AG09319 (cell line): ENCODE measurements at places on chromosomes 4 and X.

- peak; percentile 10 for DNase-seq
These were observed 178.8 kb downstream of the SNCA start for GRCh38 chr4:89657931-89658700.

DNA sequence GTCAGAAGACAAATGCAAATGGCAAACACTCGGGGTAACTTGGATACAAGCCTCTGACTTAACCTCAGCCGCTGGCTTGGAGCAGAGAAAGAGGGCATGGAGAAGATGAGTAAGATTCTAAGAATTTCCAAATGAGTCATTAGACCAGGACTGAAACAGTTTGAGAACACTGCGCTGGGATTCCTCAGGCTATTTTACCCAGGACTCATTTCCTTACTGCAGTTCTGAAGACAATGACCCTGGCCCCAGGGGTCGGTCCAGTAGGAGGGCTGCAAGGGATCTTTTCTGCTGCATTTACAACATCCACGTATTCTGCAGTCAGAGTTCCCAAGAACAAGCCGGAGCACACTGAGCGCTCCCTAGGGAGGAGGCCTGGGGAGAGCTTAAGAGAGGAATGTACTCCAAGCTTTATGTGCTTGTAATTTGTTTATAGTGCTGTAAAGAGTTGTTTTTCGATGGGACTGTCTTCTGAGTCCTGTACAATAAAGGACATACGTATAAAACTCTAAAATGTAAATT lies 27.3 kb upstream of the SORBS2 start:
- DNase-seq: peak; percentile 51

DNA sequence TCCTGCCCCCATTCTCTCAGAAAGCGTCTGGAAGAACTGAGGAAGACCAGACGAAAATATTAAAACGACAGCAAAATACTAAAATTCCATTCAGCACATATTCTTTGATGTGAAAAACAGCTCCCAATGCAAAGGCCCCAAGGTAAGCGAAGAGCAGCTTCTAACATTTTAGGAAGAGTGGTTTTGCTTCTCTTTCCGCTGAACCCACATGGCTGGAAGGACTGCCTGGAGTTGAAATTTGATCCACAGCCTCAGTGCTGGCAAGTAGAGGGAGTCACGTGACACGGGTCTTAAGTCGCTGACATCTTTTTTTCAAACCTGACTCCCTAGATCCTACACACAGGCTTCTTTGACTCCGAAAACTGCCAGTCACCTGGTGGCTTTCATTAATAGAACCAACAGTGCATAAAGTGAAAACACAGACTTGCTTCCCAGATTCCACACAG lies at the start of gene FAM13A:
Gene FAM13A, minus strand, starts transcription at position 233 of the 446 bp plus-strand sequence. Its CDS starts 221 bp downstream, at position 12.
- DNase-seq: peak; percentile 92

GRCh38 chrX:45851434-45851991 lies 650.8 kb upstream of the DIPK2B start:
- DNase-seq: no peak

DNA sequence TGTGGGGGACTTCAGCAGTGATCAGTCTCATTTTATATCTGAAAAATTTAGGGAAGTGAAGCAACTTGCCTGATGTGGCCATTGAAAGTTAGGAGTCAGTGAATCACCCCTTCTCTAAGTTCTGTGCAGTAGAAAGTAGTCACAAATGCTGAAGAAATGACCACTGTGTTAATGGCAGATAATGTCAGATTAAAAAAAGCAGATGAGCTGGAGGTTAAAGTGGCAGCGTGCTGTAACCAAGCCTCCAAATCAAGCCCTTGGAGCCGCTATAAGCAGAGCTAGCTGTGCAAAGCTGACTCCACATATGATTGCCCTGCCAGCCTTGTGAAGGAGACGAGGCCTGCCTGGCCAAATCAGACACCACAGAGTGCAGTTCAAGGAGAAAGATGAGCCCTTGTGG lies 39.2 kb upstream of the PDE5A start:
- no peak for DNase-seq

GRCh38 chr4:17490575-17491059 lies 21.3 kb downstream of the QDPR start:
- no peak for DNase-seq

- no peak for DNase-seq
These were observed 110.4 kb downstream of the SCD5 start for GRCh38 chr4:82688091-82688795.

- no peak for DNase-seq
These were observed 28.5 kb downstream of the PHEX start for GRCh38 chrX:22060415-22061280.

- no peak for DNase-seq
These were observed 13.3 kb downstream of the IDS start for GRCh38 chrX:149491812-149492211.

DNA sequence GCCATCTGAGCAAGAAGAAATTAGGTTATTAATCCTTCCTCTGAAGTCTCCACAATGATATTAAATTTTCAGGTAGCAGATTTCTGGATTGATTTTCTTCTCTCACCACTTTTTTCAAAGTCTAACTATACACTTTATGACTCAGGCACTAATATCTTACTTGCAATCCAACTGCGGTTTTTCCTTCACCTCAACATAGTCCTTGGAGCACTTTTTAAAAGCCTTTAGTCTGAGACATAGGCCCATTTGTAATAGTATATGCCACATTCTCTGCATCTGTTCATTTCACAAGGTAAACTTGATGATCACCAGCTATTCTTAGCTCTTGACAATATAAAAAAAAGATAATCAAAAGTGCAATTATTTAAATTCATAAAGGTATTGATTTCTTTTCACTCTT lies 55.9 kb upstream of the EDNRA start:
- DNase-seq: no peak

GRCh38 chr4:137677863-137678262 lies 145.6 kb upstream of the PCDH18 start:
- DNase-seq: no peak

DNA sequence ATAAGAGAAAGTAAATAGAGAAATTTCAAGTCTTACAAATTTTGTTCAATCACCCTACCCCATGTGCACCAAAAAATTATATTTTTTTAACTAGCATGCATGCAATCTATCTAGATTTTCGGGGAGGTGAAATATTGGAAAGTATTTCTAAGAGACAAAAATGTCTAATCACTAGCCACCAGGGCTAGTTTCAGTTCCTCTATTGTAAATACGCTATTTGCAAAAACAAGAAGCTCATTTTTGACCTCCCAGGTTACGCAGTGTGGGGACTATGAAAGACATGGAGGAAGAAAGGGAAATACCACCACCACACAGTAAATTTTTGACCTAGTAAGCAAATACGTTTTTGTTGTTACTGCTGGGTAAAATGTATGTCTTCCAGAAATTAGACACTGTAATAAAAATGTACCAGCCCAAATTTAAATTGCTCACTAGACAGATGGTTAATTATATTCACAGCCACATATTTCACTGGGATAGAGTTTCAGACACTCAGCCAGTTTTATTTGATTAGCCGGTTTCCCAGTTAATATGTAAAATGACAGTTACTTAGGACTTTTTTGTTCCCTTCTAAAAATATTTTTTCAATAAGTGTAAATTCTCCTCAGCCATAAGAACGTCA lies 2.2 kb downstream of the NEXMIF start:
- DNase-seq: no peak

DNA sequence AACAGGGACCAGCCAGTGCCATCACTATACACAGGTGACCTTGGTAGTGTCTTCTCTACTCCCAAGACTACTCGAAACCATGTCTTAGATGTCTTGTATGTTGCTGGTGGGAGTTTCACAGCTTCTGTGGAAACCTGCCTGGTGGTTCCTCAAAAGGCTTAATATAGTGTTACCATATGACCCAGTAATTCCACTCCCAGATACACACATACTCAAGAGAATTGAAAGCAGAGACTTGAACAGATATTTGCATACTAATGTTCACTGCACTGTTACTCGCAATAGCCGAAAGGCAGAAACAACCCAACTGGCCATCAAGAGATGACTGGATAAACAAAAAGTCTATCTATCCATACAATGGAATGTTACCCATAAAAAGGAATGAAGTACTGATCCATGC lies 3.1 kb downstream of the TFDP3 start:
- DNase-seq: no peak

DNA sequence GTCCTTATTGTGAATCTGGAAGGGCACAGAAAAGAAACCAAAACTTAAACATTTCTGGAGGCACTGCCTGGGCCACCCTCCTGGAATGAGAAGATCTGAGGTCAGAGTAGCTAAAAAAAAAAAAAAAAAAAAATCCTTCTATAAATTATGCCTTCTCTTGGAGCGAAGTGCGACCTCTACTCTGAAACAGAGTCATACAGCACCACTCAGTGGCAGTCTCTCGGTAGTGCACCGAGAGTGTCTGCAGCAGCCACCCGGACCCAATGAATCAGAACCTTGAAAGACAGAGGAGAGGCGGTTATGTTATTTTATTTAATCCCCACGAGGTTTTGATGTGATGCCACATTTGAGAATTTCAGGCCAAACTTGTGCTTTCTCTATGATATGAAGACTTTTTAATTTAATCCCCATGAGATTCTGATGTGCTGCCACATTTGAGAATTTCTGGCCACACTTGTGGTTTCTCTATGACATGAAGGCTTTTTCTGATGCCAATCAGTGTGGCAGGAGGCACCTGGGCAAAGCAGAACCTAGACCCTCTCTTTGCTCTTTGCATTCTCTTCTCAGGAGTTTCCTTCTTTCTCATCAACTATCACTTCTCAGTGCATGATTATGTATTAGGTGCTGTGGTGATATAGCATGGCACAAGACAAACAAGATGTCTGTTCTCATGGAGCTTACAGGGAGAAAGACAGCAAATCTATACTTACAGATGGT lies 5.6 kb upstream of the CT47C1 start:
- peak; percentile 7 for DNase-seq

- no peak for DNase-seq
These were observed 48.6 kb downstream of the ASB9 start for GRCh38 chrX:15221321-15221720.

DNA sequence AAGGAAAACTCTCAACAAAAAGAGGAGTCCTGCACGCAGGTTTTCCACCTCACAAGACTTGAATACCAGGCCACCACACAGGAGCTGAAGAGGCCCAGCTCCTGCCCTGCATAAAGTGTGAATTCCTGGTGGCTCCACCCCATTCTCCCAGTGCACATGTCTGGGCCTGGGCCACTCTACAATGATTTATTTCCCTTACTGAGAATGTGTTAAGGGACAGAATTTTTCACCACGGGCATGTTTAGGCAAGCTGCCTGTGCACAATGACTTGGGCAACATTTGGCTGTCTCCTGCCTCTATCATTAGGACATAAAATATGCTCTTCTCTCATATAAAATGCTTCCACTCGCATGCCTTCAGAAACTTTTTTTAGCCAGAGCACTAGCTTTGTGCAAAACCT lies 197.1 kb downstream of the SLC7A11 start:
- DNase-seq: no peak

DNA sequence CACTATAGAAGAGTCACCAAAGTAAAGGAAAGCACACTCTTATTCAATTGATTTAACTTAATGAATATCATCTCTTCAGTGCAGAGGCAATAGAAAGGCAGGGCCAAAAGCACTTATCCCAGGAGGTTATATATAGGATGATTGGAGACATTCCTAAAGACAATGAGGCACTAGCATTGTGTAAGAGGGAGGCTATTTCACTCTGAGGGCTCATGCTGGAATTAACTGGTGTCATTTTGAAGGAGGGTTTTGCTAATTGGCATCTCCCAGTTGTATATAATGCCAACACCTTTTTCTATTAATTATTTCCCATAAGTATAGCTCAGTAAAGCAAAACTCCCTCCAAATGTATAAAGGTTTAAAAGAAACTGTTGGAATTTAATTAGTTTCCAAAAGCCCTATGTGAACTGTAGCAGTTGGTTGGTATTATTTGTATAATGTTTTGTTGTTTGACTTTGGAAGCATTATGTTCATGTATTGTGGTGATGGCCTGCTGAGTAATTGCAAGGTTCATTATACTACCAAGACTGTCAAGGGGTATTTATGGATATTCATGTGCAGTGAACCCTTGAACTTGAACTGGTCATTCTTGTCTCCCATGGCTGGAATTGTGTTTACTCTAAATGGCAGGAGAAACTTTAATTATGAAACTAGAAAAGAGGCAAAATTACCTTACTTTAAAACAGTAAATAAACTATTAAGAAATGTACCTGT lies 270.3 kb downstream of the BMPR1B start:
- DNase-seq: no peak

DNA sequence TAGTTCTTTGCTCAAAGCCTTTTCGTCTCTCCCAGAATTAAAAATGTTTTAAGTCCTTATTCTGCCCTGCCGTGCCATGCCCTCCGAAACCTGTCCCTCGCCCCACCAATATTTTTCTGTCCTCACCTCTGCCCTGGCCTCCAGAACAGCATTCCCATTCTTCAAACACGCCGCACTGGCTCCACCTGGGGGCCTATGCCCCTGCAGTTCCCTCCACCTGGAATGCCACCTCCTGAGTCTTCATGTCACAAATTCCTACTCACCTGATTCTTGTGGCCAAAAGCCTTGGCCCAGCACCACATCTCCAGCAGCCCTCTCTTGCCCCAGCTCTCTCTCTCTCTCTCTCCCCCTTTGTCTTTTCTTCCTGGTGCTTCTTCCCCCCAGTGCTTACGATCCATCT lies 91.6 kb downstream of the APBB2 start:
- DNase-seq: no peak

GRCh38 chr4:94408549-94409374 lies 43.0 kb upstream of the PDLIM5 start:
- no peak for DNase-seq

DNA sequence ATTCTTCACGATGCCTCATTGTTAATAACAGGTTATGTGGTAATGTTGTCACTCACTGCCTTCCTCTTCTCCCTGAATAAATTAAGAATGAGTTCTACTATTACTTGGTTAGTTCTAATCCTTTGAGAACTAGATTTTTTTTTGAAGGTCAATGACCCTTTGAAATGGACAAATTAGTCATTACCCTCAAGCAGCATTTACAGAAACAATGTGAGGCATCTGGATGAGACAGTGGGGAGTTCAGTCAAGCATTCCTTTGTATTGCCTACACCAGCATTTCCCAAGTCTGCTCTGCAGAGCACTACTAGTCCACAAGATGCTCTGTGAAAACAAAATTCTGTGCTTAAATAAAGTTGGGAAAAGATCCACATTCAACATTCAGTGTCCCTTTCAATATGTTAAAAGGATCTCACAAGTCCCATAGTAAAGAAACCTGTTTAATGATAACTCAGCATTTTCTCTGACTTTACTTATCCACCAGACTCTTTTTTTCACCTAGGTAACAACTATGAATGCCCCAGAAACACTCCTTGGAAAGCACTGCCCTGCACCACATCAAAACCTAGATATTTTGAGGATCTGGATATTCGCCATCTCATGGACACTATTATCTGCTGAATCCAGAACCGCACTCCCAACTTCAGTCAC lies 60.6 kb downstream of the CHRDL1 start:
- DNase-seq: peak; percentile 38

GRCh38 chrX:45070116-45071007 lies 130.3 kb downstream of the DIPK2B start:
- DNase-seq: peak; percentile 25

DNA sequence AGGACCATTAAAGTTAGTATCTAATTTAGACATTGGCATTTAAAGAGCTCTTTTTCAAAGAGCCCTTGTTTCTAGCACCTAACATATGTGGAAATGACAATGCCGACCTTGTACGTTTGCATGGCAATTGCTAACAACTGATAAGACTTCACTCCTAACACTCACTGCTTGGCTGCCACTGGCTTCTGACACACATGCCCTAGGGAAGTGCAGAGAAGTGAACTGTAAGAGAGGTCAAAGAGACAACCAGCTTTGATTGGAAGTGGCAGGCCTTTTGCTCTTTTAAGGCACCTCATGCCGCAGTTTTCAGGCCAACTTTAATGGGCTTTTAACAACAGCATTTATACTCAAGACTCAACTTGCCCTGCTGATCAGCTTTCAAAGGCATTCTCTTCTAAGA lies 158.4 kb downstream of the RAB28 start:
- DNase-seq: no peak
